ENCODE measurements at places on chromosomes 6 and 20.

GRCh38 chr20:22567944-22568871, 16.2 kb downstream of the FOXA2 start:
- no peak for DNase-seq

- no peak for DNase-seq
Measured at GRCh38 chr6:104940893-104941728, 15.8 kb upstream of the LIN28B start.

- DNase-seq = no peak
Measured at GRCh38 chr6:28090917-28091586, 10.7 kb downstream of the ZNF165 start.

- DNase-seq = no peak
Measured at GRCh38 chr20:22914291-22914690, 120.8 kb upstream of the SSTR4 start.

- no peak for DNase-seq
Measured at GRCh38 chr6:18207438-18207837, 52.2 kb downstream of the KDM1B start.

GRCh38 chr6:87897013-87897412, 150.6 kb upstream of the SPACA1 start:
- DNase-seq = no peak

GRCh38 chr6:24425091-24425490, 22.4 kb downstream of the MRS2 start:
- no peak for DNase-seq

DNA sequence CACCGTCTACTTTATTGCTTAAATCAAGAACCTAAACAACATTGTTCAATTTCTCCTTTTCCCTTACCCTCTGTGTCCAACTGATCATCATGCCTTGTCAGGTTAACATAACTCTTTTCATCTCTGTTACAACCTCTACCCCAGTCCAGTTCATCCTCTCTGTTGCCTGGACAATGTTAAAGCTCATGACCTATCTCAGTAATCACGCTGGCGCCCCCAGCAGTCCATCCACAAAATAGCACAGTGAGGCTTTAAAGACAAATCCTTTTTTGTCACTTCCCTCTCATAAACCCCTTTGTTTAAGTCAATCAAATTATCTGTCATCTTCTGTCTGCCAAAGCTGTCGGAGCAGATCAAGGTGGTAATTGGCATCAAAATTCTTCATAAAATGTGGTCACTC, 140.1 kb downstream of the QKI start:
- peak; percentile 42 for DNase-seq
